ENCODE measurements at places on chromosomes 3 and 15. TPM values are rescaled to one million over a fixed set of nuclear protein-coding genes. Genes with fewer than 3 reads are reported as not detected.

The RTP1 gene
- total RNA-seq, result not detected

DNA sequence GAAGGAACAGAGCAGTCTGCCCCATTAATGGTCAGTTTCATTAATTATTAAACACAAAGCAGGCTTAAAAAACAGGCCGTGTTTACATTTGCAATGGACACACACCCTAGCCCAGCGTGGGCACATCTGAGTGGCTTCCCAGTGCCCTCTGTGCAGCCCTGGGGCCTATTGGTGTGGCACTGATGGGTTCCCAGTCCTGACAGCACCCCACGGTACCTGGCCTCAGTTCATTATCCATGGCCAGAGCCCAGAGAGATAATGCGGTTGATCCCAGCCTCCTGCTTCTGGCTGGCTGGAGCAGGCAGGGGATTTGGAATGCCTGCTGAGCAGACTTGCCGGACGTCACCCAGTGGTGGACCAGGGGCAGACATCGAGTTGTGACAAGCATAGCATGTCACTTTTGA is 110.5 kb upstream of the ABHD17C start:
- no peak overlapping the region for H3K4me3 ChIP-seq
- H3K4me1 ChIP-seq, result peaks cover 2% of the 10 kb centered on the region
- DNase-seq, result no peak
- peak overlapping the region; percentile 44 for H3K27ac ChIP-seq
- no peaks in the 10 kb centered on the region for H3K27me3 ChIP-seq
- H3K36me3 ChIP-seq, result peaks cover 4% of the 10 kb centered on the region

DNA sequence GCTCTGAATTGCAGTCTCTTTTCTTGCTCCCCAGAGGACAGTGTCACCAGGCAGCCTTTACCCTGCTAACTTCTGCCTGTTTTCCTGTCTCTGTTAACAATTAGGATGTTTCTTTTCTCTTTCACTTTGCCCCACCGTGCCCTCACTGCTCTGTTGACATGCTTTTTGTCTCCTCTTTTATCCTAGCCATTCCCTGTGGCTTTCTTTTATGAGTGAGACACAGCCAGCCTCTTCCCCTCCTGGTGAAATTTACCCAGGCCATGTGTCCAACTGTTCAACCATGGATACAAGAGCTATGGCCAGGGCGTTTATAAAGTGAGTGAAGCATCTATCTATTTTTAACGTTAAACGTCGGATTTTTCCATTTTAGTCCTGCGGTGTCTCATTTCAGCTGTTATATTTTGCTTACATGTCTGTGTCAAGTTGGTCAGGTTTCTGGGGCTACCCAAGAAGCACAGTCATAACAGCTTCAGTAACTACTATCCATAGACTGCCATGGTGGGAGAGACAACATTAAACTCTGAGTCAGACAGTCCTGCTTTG is 443.2 kb upstream of the AZI2 start:
- H3K4me1 ChIP-seq, result peaks cover 9% of the 10 kb centered on the region
- H3K27me3 ChIP-seq, result no peaks in the 10 kb centered on the region
- no peak for DNase-seq
- no peak overlapping the region for H3K27ac ChIP-seq

DNA sequence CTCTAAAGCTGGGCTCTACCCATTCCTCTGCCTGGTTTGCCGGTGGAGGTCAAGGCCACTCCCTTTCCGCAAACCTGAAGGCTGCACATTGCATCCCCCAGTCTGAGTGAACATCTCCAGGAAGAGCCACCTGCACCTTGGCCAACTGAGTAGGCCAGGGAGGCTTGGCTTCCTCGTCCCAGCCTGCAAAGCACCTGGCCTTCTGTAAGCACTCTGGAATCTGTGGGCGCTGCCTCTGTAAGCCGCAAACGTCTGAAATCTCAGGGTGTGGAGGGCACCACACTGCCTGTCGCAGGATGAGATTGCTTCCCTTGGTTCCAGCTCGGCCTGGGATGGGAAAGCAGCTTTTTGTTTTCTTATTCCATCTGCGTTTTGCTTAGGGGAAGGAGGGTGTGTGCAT is 81.3 kb downstream of the SEC22A start:
- no peaks in the 10 kb centered on the region for H3K36me3 ChIP-seq
- no peak for DNase-seq
- peaks cover 16% of the 10 kb centered on the region for H3K4me1 ChIP-seq
- H3K27ac ChIP-seq, result no peak overlapping the region
- H3K4me3 ChIP-seq, result no peak overlapping the region
- H3K27me3 ChIP-seq, result peaks cover 11% of the 10 kb centered on the region

The IQCF5 gene
- total RNA-seq, result not detected

The RTP4 gene
- total RNA-seq, result not detected

The OR5K2 gene
- total RNA-seq, result not detected

All from glutamatergic neuron (in vitro differentiated cells).